GM23248 (cell line): ENCODE measurements at places on chromosomes 2 and 18. TPM values are rescaled to one million over a fixed set of nuclear protein-coding genes. Genes with fewer than 3 reads are reported as not detected.
A peak's percentile ranks its signal among the peaks of the same experiment; 100 is the strongest.

The SLC25A12 gene
- 13.7 and 15.1 TPM in 2 replicates for polyA plus RNA-seq

DNA sequence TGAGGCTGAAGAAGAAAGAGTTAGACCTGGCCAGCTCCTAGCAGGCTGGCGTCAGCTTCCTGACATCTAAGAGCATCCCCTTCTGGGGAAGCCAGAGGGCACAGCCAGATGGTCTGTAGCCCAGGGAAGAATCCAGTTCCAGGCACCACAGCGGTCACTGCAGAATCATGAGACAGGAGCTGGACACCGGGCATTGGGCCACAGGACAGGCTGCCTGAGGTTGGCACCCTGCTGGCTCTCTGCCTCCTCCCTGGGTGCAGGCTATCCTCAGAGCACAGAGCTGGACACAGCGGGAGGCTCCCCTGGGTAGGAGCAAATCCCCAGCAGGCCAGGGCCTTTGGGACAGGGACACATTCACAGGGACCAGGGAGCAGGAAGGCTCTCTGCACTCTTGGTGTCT lies 19.8 kb upstream of the ATOH8 start:
- no peak for DNase-seq

GRCh38 chr2:160287476-160287875 lies 87.4 kb upstream of the ITGB6 start:
- DNase-seq = no peak

DNA sequence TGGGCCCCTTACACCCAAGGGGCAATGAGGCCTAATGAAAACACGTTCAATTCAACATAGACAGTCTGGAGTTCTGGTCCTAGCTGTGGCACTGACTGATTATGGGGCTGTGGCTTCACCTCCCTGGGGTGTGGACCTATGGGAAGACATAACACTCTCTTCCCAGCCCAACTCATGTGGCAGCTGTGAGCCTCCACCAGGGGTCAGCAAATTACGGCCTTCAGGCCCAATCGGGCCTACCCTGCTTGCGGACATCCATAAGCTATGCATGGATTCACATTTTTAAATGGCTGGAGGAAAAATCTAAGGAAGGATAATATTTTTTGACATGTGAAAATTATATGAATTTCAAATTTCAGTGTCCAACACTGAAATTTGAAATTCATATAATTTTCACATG lies 101.3 kb downstream of the LOXHD1 start:
- DNase-seq = peak; percentile 39

- peak; percentile 30 for DNase-seq
Measured at GRCh38 chr2:65081232-65081685, 25.0 kb downstream of the CEP68 start.
